Nephron progenitor cell (in vitro differentiated cells): ENCODE measurements at places on chromosomes 16 and 17.
A peak's percentile ranks its signal among the peaks of the same experiment; 100 is the strongest.

DNA sequence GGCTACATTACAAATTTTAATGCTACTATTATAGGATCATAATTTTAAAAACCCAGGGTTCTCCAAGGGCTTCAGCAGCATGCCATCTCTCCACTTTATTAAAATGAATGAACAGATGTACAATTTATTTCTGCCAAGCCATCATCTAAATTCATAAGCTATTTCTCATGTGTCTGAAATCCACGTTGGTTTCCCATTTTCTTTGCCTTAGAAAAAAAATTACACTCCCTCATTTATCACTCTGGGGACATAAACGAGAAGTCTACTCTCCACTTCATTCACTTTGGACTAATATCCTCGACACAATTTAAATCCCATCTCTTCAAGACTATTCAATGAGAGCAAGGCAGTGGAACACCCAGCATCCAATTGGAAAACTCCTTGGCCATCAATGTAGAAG lies 178.4 kb upstream of the HSBP1 start:
- DNase-seq: no peak

DNA sequence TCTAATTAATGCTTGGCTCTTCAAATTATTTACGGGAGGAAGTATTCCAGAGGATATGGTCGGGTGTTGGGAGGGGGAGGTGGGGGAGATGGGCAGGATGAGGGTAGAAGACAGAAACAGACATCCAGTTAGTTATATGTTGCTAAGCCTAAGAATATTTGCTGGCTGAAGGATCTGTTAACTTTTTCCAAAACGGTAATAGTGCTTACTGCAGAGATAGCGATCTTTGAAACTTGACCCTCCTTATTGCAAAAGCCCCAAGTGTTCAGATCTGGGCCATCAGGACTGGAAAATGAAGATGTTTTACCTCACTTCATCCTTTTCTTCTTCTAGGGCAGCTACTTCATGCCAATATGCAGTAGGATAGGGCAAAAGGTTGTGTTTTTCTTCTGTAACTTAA lies 27.0 kb upstream of the MMD start:
- no peak for DNase-seq

GRCh38 chr16:72371307-72372086 lies 199.5 kb upstream of the PMFBP1 start:
- DNase-seq: peak; percentile 66

DNA sequence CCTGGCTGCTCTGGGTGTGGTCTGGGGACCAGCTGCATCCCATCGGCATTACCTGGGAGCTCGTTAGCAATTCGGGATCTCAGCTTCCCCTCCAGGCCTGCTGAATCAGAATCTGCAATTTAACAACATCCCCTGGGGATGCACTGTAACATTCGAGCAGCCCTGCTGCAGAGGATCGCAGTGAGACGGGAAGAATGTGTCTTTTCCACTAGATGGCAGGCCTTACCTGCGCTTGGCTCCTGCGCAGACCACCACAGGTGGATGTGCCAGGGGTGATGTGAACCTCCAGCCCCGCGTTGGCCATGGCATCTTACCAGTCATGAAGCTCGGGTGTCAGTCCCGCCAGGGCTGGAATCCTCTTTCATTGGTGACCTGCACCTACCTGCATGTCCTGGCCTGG lies 209.9 kb downstream of the PRKCB start:
- peak; percentile 40 for DNase-seq

- no peak for DNase-seq
Measured at GRCh38 chr17:28871056-28871579, 16.3 kb downstream of the ERAL1 start.

- DNase-seq: no peak
Measured at GRCh38 chr16:80480664-80481063, 60.1 kb upstream of the DYNLRB2 start.

GRCh38 chr16:68972720-68973119 lies 129.4 kb downstream of the TANGO6 start:
- peak; percentile 37 for DNase-seq

DNA sequence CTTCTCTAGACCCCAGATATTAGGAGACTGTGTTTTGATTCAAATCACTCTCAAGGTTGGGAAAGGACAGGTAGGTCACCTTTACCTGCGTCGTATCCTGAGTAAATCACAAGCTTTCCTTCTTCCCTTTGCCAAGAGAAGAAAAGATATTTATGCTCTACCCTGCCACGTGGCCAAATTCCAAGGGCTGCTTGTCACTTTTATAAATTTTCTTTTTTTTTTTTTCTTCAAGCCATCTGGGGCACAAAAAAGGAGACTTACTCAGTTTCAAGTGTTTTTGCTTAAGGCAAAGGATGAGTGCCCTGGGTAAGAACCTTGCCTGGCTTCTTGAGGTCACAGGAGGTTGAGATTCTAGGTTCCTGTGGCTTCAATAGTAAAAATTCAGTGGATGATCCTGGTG lies 285.1 kb downstream of the TMEM114 start:
- DNase-seq: no peak

- DNase-seq: no peak
Measured at GRCh38 chr16:70766658-70767057, 34.3 kb downstream of the VAC14 start.

GRCh38 chr16:50121278-50121677 lies 31.8 kb upstream of the TENT4B start:
- no peak for DNase-seq

DNA sequence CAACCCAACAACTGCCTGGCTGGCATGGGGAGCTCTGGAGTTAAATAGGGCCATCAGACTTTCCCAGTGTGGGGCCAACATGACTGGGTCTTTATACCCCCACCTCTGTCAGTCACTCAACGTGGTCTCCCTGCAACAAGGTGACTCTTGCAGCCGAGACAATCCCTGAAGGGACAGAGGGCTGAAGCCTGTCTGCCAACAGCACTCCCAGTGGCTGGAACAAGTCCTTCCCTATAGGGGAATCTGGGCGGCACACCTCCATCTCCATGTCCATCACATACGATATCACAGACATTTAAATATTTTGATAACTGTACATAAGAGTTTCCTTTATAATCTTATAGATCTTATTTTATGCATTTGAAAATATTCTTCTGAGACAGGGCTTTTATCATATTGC lies 4.8 kb upstream of the MAPT start:
- DNase-seq: peak; percentile 11

GRCh38 chr17:5877948-5878347 lies 192.2 kb upstream of the WSCD1 start:
- no peak for DNase-seq

GRCh38 chr17:2390199-2390836 lies 10.5 kb downstream of the MNT start:
- DNase-seq: no peak

DNA sequence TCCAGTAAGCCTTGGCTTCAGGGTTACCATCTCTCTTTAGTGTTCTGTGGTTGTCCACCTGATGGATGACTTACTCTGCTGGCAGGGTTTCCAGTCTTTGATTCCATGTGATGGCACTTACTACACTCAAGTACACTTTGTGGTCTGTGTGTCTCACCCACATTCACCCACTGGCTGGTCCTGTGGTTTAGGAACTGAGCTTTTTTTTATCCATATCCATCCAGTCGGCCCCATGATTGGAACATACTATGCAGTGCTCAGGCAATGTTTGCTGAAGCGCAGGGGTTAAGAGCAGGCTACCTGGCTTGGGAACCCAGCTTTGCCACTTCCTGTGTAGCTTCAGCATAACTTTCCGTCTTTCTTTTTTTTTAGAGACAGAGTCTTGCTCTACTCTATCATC lies 2.8 kb upstream of the FUS start:
- DNase-seq: no peak

GRCh38 chr17:4531988-4532736 lies 23.0 kb downstream of the MYBBP1A start:
- DNase-seq: no peak
